ENCODE measurements at places on chromosomes 2 and 18. TPM values are rescaled to one million over a fixed set of nuclear protein-coding genes. Genes with fewer than 3 reads are reported as not detected.

DNA sequence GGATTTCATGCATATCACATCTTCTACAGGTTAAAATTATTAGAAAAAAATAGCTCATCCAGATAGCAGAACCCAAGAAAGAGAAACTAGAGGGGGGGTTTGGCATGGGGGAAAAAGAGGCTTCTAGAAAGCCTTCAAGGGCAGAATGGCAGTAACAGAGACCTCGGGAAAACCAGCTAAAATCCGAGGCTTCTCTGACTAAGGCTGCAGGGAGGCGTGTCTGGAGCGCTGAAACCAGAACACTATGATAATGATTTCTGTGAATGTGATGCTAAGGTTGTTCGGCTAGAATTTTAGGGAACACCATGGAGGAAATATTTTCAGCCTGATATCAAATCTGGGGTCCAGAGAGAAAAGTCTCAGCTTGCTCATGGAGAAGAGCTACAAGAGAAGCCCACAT is 73.0 kb downstream of the ATP8B1 start:
- no peaks in the 10 kb centered on the region for H3K4me1 ChIP-seq
- H3K27ac ChIP-seq, result no peak overlapping the region
- H3K4me3 ChIP-seq, result no peak overlapping the region
- DNase-seq, result no peak
- H3K36me3 ChIP-seq, result no peaks in the 10 kb centered on the region

Gene LYPD6
- not detected for total RNA-seq

DNA sequence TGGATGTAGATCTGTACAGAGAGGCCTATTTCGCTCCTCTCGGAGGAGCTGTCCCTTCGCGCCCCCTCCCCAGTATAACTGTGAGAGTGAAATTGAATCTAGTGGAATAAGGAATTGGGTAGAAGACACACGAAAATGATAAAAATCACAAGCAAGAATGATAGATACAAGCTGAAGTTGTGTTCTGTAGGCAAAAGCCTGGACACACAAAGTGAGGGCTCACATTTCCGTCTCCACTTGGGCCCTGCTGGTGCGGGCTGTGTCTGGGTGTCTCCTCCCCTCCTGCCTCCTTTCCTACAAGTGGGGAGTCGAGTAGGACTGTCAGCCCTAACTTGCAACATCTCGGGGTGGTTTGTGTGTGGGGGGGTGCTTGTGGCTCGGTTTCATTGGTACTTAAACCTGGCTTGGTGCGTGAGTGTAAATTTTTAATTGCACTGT is 457 bp upstream of the SP9 start:
- H3K27ac ChIP-seq, result no peak overlapping the region
- H3K4me3 ChIP-seq, result no peak overlapping the region
- H3K4me1 ChIP-seq, result peaks cover 24% of the 10 kb centered on the region
- H3K27me3 ChIP-seq, result peaks cover 96% of the 10 kb centered on the region
- no peaks in the 10 kb centered on the region for H3K36me3 ChIP-seq
- no peak for DNase-seq

- no peaks in the 10 kb centered on the region for H3K4me1 ChIP-seq
- H3K27ac ChIP-seq, result no peak overlapping the region
- no peak for DNase-seq
These were observed 25.2 kb upstream of the TLK1 start for GRCh38 chr2:171185941-171186340.

Gene KCNIP3
- total RNA-seq, result 1.3 TPM

Gene AFG3L2
- 124 TPM for total RNA-seq

Gene DES
- 19,008 TPM for total RNA-seq

- H3K36me3 ChIP-seq, result no peaks in the 10 kb centered on the region
- H3K27me3 ChIP-seq, result peaks cover 19% of the 10 kb centered on the region
- H3K4me3 ChIP-seq, result no peak overlapping the region
- no peak overlapping the region for H3K27ac ChIP-seq
These were observed 166.5 kb upstream of the SALL3 start for GRCh38 chr18:78813156-78813555.

Gene TMEM17
- total RNA-seq, result 0.15 TPM

GRCh38 chr18:9846162-9846925 is 39.4 kb upstream of the TXNDC2 start:
- H3K4me3 ChIP-seq, result peak overlapping the region; percentile 16
- no peaks in the 10 kb centered on the region for H3K27me3 ChIP-seq
- peaks cover 44% of the 10 kb centered on the region for H3K4me1 ChIP-seq
- no peak for DNase-seq
- no peaks in the 10 kb centered on the region for H3K36me3 ChIP-seq

DNA sequence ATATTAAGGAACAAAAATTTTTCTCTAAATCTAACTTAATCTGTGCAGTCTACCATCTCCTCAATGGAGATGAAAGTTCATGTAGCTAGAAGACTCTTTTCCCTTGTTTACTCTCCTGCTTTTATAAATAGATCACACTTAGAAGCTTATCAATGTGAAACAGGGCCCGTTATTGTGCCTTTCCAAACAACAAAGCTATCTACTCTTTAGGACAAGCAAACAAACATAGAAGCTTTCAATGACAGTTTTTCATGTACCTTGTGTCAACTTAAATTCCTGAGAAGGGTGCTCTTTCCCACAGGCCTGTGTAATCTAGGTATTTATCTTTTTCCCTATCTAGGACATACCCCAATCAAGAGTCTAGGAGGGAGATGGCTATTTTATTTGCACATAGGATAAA is 247.8 kb upstream of the CWC22 start:
- DNase-seq, result no peak
- no peak overlapping the region for H3K27ac ChIP-seq
- H3K4me3 ChIP-seq, result no peak overlapping the region
- no peaks in the 10 kb centered on the region for H3K36me3 ChIP-seq
- no peaks in the 10 kb centered on the region for H3K4me1 ChIP-seq

Gene STAT4
- 0.73 TPM for total RNA-seq

Gene ITPRID2
- 41.7 TPM for total RNA-seq

- no peak for DNase-seq
- H3K27ac ChIP-seq, result no peak overlapping the region
- H3K4me3 ChIP-seq, result no peak overlapping the region
- peaks cover 16% of the 10 kb centered on the region for H3K4me1 ChIP-seq
- no peaks in the 10 kb centered on the region for H3K27me3 ChIP-seq
These were observed 25.0 kb upstream of the MAP3K20 start for GRCh38 chr2:173050684-173051083.

DNA sequence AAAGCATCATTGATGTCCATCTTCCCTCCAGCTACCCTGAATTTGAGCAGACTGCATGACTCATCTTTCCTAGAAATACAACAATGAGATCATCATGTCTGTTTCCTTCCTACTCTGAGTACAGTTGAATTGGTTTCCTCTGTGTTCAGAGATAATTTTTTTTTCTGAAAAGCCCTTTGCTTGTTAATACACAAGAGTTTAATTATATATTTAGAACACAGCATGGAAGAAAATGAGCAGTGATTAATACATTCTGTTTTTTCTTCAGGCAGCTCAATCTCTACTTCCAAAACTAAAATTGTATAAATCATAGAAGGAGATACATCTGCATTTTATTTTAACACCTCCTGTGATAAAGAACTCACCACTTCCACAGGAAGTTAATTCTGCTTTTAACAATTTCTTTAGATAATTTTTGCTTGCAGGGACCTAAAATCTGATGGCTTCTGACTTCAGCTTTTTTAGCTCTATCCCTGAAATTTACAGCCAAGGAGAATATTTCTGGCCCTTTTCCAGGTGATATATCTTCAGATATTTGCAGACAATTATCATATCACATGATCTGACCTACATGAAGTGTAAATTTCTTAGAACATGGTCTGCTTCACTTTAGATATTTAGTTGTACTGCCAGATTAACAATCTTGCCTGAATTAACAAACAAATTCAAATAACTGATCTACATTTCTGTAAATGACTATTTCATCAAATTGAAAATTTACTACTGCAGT is 249.0 kb downstream of the TRIB2 start:
- no peak overlapping the region for H3K4me3 ChIP-seq
- no peaks in the 10 kb centered on the region for H3K4me1 ChIP-seq
- no peak overlapping the region for H3K27ac ChIP-seq
- H3K27me3 ChIP-seq, result no peaks in the 10 kb centered on the region
- no peaks in the 10 kb centered on the region for H3K36me3 ChIP-seq

DNA sequence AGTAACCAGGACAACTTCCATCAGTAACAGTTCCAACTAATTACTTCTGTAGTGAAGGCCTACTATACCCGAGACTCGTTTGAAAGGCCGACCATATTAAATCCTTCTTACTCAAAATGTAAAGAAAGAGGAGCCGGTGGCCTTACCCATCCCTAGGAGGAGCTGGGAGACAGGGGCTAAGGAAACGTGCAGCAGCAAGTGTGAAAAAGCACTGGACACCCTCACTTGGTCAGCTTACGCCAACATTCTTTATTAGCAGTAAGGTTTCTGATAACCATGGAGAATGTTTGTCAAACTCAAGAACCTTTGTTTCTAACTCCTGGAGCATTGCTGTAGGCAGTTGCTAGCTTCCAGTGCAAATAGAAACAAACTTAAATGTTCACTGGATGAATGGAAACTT is 26.7 kb upstream of the VWA3B start:
- H3K4me3 ChIP-seq, result no peak overlapping the region
- no peak for DNase-seq
- H3K4me1 ChIP-seq, result no peaks in the 10 kb centered on the region
- H3K27me3 ChIP-seq, result no peaks in the 10 kb centered on the region

Data from gastrocnemius medialis (tissue), 4 donors.